PC-3 (cell line): ENCODE measurements at places on chromosomes 2 and 18. TPM values are rescaled to one million over a fixed set of nuclear protein-coding genes. Genes with fewer than 3 reads are reported as not detected.

- no peak for DNase-seq
- no peak overlapping the region for H3K27ac ChIP-seq
- H3K36me3 ChIP-seq = no peaks in the 10 kb centered on the region
These were observed 6.5 kb downstream of the SLC66A3 start for GRCh38 chr2:11161747-11162146.

- H3K36me3 ChIP-seq = no peaks in the 10 kb centered on the region
- DNase-seq = peak; percentile 16
- no peak overlapping the region for H3K27ac ChIP-seq
- no peak overlapping the region for H3K4me3 ChIP-seq
- no peaks in the 10 kb centered on the region for H3K4me1 ChIP-seq
- peaks cover 26% of the 10 kb centered on the region for H3K27me3 ChIP-seq
These were observed 20.2 kb upstream of the ADAM23 start for GRCh38 chr2:206423147-206423546.

DNA sequence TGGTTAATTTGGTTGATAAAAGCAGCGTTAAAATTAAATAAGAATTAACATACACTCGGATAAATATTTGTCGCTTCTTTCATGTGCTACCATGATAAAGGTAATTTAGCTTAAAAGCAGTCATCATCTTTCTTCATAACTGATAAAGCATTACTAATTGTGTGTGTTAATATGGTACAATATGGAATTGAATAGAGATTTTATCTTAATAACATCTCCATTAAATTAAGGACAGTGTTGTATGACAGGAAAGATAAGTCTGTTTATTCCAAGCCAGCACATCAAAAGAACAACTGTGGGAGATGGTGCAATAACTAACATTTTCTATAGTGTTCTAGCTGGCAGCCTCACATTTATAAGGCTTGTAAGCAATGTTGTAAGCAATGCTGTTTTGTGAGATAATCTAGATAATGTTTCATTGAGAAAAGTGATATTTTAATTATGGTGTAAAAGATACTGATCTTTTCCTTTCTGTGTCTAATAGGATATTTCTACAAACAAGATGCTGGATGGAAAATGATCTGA is 64.4 kb upstream of the AFF3 start:
- no peak overlapping the region for H3K27ac ChIP-seq
- no peaks in the 10 kb centered on the region for H3K4me1 ChIP-seq
- no peaks in the 10 kb centered on the region for H3K36me3 ChIP-seq
- DNase-seq = no peak

DNA sequence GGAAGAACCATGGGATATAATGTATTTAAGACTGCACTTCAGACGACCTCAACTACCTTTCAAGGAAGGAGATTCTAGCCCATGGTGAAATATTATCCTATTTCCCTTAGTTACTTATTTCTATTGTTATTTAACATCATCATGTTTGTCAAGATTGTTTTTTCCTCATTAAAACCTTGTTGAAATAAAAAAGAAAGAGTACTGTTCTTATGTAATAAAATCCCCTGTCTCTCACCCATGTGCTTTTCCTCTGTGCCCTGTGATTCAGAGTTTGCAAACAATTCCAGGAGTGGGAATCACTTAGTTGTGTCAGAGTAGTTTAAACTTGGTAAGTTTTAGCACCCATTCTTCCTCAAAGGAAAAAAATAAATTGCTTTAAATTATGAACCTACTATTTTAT is 43.6 kb downstream of the ERBB4 start:
- H3K4me1 ChIP-seq = no peaks in the 10 kb centered on the region
- no peak overlapping the region for H3K4me3 ChIP-seq
- no peaks in the 10 kb centered on the region for H3K27me3 ChIP-seq
- no peak for DNase-seq

- peak overlapping the region; percentile 11; the same call in 1 of the 2 replicates for H3K27ac ChIP-seq
- H3K4me3 ChIP-seq = no peak overlapping the region
- no peaks in the 10 kb centered on the region for H3K27me3 ChIP-seq
- DNase-seq = peak; percentile 88
- no peaks in the 10 kb centered on the region for H3K36me3 ChIP-seq
- H3K4me1 ChIP-seq = peaks cover 33% of the 10 kb centered on the region
These were observed 31.4 kb upstream of the YPEL5 start for GRCh38 chr2:30115141-30115980.

The CDH19 gene
- 0.11 TPM in 1 of 2 replicates, not detected in the other for total RNA-seq

DNA sequence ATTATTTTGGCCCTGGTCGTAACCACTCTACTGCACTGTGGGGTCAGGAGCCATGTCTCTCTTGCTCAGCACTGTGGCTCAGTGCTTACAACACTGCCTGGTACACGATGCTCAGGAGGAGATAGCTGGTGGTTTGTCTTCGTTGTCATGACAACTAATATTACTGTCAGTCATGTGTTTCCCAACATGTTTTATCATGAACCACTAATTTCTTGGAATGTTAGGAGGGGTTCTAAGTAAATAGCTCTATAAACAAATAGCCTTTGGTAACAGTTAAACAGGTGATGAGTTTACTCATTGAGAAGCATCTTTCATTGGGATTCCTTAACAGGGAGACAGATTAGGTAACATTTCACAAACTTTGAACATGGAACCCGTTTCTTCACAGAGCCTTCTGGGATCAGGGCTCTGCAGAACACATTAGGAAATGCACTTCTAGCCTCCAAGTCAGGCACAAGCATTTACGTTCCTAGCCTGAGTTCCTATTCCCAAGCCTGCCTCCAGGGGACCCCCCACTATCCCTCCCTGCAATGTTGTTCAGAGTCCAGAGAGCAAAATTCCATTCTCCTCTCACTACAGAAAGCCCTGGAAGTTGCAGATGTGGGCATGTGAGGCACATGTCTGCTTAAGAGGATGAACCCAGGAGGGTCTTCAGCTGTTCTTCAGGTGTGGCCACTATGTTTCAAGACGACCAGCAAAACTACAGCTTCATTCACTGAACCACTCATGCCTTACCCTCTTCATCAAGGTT is 6.4 kb upstream of the RBM44 start:
- H3K27ac ChIP-seq = no peak overlapping the region
- H3K4me3 ChIP-seq = no peak overlapping the region
- DNase-seq = peak; percentile 19
- no peaks in the 10 kb centered on the region for H3K4me1 ChIP-seq

- H3K4me1 ChIP-seq = no peaks in the 10 kb centered on the region; the same call in 1 of the 2 replicates
- H3K27ac ChIP-seq = no peak overlapping the region
- H3K4me3 ChIP-seq = no peak overlapping the region
- no peaks in the 10 kb centered on the region for H3K27me3 ChIP-seq
- no peaks in the 10 kb centered on the region for H3K36me3 ChIP-seq
- DNase-seq = no peak
These were observed 24.3 kb downstream of the IGFBP5 start for GRCh38 chr2:216671081-216671411.

DNA sequence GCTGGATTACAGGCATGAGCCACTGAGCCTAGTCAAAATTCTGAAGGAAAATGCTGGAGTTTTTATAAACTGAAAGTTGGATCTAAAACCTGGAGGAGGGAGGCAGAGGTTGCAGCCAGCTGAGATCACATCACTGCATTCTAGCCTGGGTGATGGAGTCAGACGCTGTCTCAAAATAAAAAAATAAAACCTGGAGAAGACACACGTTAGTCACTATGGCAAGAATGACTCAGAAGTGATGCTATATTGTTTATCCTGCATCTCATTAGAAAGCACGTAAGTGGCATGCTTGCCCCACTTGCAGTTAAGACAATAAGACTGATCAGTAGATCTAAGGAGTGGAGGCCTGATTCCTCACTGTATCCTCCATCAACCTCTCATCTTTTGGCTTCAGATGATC is 106.6 kb upstream of the STON1 start:
- DNase-seq = peak; percentile 87
- peak overlapping the region; percentile 22; the same call in 1 of the 2 replicates for H3K27ac ChIP-seq
- H3K4me3 ChIP-seq = no peak overlapping the region
- no peaks in the 10 kb centered on the region for H3K36me3 ChIP-seq
- no peaks in the 10 kb centered on the region for H3K27me3 ChIP-seq

DNA sequence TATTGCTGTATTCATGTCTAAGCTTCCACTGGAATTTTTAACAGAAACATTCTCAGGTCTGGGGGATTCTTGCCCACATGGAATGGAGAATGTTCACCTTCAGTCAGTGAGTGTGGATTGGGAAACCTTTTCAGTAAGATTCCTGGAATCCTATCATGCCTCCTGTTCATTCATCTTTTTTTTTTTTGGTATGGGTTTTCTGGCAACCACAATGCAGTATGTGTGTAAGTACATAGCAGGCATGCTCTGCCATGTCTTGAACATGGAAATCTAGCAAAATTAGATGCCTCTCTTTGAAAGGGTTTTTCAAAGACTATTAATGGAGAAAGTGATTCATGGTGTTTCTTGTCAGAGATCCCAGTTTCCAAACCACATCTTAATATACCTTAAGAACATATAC is 176.5 kb downstream of the LTBP1 start:
- DNase-seq = peak; percentile 43
- H3K27me3 ChIP-seq = no peaks in the 10 kb centered on the region
- H3K4me1 ChIP-seq = peaks cover 30% of the 10 kb centered on the region
- no peaks in the 10 kb centered on the region for H3K36me3 ChIP-seq

- H3K36me3 ChIP-seq = no peaks in the 10 kb centered on the region
- H3K4me1 ChIP-seq = no peaks in the 10 kb centered on the region; the same call in 1 of the 2 replicates
- no peak overlapping the region for H3K27ac ChIP-seq
- no peak overlapping the region for H3K4me3 ChIP-seq
- H3K27me3 ChIP-seq = no peaks in the 10 kb centered on the region
These were observed 27.5 kb downstream of the CNRIP1 start for GRCh38 chr2:68292108-68292710.

GRCh38 chr18:41756141-41756540 is 198.9 kb upstream of the PIK3C3 start:
- H3K27me3 ChIP-seq = no peaks in the 10 kb centered on the region
- H3K4me1 ChIP-seq = peaks cover 22% of the 10 kb centered on the region
- H3K36me3 ChIP-seq = no peaks in the 10 kb centered on the region
- H3K27ac ChIP-seq = no peak overlapping the region
- no peak for DNase-seq
- no peak overlapping the region for H3K4me3 ChIP-seq

DNA sequence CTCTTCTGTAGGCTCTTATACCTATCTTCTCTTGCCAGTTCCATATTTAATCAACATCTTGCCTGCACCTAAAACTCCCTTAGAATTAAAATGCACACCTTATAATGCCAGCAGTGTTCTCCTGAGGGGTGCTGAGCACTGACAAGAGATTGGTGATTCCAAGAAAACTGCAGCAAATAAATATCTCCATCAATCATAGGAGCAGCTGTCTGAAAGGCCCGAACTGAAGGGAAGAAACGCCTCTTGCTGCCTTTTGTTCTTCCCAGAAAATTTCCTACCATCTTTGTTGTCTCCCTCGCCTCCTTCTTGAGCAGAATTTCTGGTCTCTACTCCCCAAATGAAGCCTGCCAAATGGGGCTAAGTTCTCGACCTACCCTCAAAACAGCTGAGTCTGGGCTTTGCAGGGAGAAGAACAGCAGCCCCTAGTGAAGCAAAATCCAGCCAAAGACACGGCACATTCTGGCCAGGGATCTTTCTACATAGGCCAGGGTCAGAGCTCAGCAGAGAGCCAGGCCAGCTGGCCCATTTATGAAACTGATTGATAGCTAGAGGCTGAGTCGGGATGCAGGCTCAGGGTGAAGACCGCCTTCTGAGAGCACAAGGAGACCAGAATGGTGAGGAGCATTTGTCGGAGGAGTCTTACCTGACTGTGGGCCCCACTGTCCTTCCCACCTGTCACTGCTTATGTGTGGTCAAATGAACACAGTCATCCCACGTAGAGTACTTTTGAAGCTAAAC is 20.4 kb upstream of the TMEM247 start:
- H3K27me3 ChIP-seq = no peaks in the 10 kb centered on the region
- no peak overlapping the region for H3K4me3 ChIP-seq
- DNase-seq = no peak
- no peak overlapping the region for H3K27ac ChIP-seq

The NEB gene
- under 0.01 and 0.11 TPM in 2 replicates for total RNA-seq

The GREB1L gene
- total RNA-seq = 6.3 and 10.3 TPM in 2 replicates

The SPATA3 gene
- total RNA-seq = not detected in 2 replicates

The EVA1A gene
- total RNA-seq = 48.9 and 70.8 TPM in 2 replicates

The SERPINB3 gene
- total RNA-seq = 5.6 and 6.3 TPM in 2 replicates

- H3K36me3 ChIP-seq = no peaks in the 10 kb centered on the region
- no peaks in the 10 kb centered on the region for H3K4me1 ChIP-seq
- no peak overlapping the region for H3K4me3 ChIP-seq
- peak; percentile 46 for DNase-seq
- H3K27me3 ChIP-seq = no peaks in the 10 kb centered on the region
- no peak overlapping the region for H3K27ac ChIP-seq
These were observed 10.0 kb downstream of the SLC4A5 start for GRCh38 chr2:74333175-74333574.

DNA sequence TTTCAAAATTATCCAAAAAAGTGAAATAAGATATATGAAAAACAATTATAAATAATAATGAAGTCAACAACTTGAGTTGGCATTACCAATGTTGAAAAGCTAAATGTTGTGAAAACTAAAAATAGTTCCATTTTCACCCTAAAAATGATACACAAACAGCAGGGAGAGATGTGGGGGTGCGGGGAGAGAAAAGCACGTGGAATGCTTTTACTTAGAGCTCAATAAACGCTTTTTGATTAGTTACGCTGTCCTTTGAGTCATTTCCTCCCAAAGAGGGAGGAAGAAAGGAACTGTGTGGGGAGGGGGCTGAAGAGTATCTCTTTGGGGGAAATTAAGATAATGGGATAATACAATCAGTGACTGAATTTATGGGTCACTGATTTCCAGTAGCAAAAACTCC is 29.2 kb downstream of the ZNF521 start:
- no peak overlapping the region for H3K4me3 ChIP-seq
- no peaks in the 10 kb centered on the region for H3K4me1 ChIP-seq
- no peaks in the 10 kb centered on the region for H3K36me3 ChIP-seq
- DNase-seq = no peak

- no peak for DNase-seq
- H3K27ac ChIP-seq = no peak overlapping the region
- H3K4me3 ChIP-seq = no peak overlapping the region
- no peaks in the 10 kb centered on the region for H3K4me1 ChIP-seq
- H3K27me3 ChIP-seq = no peaks in the 10 kb centered on the region
These were observed 3.5 kb upstream of the CHRNG start for GRCh38 chr2:232535761-232536530.

The PLGLB2 gene
- total RNA-seq = 0.87 TPM in 1 of 2 replicates, not detected in the other

The COL3A1 gene
- 0.23 and 0.36 TPM in 2 replicates for total RNA-seq

- peaks cover 29% of the 10 kb centered on the region for H3K4me1 ChIP-seq
- H3K27me3 ChIP-seq = no peaks in the 10 kb centered on the region
- H3K4me3 ChIP-seq = no peak overlapping the region
- no peaks in the 10 kb centered on the region for H3K36me3 ChIP-seq
- no peak overlapping the region for H3K27ac ChIP-seq
These were observed 215.3 kb downstream of the SH3RF3 start for GRCh38 chr2:109344270-109344805.

GRCh38 chr2:86482034-86482433 is 40.9 kb downstream of the KDM3A start:
- no peak overlapping the region for H3K4me3 ChIP-seq
